NCI-H1105 (cell line): ENCODE measurements at places on chromosomes 7 and 10.

GRCh38 chr7:24334627-24335026, 50.6 kb downstream of the NPY start:
- no peak for DNase-seq

DNA sequence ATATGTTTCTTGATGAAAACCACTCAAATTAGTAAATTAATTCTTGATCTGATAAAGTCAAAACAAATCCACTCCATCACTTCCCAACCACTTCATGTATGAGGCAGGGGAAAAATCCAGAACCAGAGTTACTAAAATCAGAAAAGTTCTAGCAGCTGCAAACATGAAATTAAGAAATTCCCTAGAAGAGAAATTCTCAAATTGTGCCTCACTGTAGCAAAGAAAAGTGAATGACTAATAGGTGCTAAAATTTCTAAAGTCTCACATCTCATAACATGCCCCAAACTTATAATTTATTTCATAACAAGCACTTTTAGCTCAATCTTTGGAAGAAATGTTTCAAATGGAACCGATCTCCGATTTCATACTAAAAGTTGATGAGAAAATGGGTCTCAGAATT, 345.0 kb upstream of the AOAH start:
- no peak for DNase-seq

DNA sequence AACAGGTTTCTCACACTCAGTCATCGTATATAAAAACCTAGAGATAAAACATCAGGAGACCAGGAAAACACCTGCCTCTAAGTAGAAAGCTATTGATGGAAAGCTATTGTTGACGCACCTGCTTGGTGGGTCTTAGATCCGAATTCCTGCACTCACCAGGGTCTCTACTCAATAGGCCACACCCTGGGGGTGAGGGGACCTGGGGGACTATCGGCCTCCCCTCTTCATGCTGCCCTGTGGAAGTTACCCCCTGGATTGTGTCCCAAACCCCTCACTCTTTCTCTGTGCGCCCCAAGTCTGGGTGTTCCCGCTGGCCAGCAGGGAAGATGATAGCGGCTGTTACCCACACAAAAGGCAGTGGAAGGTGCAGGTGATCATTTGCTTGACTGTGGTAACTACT, 313.0 kb downstream of the WDR37 start:
- no peak for DNase-seq

DNA sequence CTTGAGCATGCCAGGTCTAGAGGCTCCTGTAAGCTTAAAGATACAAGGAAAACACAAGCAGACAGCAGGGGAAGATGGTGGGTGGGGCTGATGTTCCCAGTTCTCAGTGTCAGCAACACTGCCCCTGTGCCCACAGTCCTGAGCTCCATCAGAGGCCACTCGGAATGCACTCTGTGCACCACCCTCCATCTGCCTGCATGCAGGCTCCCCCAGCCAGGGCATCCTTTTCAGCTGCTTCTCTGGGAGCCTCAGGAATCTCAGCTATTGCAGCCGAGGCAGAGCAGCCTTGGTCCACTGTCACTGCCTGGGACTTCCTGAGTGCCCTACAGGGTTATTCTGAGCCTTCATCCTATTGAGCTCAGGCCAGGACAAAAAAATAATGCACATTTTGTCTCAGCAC, 22.2 kb downstream of the LBX1 start:
- DNase-seq: no peak

- no peak for DNase-seq
Observed at GRCh38 chr7:99244939-99245338, 27.7 kb upstream of the MYH16 start.

DNA sequence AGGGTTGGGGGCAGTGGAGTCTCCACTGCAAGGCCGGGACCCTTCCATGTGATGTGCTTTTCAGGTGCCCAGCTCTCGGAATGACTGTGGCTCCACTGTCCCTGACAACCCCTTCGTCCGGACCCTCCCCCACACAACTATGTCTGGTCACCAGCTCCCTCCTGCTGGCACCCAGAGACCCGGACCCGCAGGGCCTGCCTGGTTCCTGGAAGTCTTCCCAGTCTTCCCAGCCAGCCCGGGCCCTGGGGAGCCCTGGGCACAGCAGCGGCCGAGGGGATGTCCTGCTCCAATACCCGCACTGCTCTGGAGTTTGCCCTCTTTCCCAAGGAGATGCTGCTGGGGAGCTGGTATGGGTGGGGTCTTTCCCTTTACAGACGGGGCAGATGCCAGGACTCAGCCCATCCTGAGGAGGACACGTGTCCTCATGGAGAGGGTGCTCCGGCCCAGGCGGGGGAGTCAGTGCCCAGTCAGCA, 5.5 kb downstream of the ATP6V0E2 start:
- DNase-seq: no peak

DNA sequence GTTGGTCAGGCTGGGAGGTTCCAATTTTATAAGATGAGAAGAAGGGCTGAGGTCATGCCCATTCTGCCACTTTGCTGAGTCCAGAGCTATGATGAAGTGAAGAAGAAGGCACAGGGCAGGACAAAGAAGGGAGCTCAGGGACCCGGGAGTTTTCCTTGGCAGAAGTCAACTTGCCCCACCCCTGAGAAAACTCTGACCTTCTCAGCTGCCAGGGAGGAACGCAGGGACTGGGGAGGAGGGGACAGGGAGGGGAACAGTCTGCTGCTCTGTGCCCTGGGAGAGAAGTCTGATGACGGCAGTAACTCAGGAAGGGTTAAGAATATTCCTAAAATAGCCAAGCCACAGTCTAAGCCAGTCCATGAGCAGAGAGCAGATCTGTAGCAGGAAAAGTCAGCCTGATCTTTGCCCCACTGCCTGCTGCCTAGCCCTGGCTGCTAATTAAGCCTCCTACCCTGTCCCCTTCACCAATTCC, 11.7 kb downstream of the ADIRF start:
- DNase-seq: no peak

DNA sequence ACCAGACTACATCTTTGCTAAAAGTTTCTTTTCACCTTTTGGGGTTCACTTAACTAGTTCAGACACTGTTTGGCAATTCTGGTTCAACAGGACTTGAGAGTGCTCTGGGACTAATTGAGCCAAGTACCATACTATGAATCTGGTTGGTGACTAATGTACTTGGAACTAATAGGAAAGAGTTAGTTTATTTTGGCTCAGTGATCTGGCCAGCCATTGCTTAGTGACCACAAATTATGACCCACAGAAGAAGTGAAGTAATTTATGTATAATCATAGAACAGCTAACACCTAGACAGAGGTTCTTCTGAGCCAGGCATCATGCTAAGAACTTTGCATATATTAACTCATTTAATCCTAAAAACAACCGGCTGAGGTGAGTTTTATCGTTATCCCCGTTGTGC, 126.5 kb upstream of the JCAD start:
- DNase-seq: no peak

DNA sequence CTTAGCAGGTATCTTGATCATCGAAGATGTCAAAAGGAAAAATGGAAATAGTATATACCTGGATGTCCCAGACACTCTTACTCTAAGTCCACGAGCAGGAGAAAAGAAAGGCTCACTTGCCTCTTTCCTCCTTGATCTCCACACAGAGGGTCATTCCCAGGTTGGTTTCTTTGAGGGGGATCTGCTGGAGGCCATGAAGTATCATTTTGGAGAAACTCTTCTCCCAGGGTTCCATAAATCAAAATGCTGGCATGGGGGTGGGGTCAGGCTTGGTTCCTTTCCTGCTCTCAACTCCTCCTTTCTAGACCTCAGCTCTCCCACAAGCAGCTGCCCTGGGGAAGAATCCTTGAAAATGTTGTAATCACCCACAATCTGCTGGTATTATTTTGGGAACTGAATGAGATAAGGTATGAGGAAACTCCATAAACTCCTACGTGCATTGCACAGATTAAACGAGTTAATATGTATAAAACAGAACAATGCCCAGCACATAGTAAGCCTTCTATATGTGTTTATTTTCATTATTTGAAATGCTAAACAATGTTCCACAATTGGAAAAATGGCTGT, 54.4 kb downstream of the PRKCQ start:
- no peak for DNase-seq

- DNase-seq: peak; percentile 27
Observed at GRCh38 chr7:155959894-155960293, 147.6 kb upstream of the SHH start.

DNA sequence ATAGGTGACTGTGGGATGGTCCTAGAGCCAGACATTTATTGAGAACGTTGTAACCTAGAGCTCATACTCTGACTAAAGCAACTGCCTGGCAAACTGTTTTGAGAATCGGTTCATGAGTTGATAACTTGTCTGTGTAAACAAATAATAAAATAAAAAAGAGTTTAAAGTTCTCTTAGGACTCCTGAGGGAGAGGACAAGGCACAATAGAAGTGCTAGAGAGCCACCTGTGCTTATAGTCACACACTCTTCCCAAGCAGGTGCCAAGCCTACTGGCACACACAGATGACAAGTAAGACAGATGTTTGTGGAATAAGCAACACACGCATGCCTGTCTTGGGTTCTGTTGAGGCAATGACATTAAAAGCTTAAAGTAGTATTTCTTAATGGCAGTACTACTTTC, 7.9 kb downstream of the EDRF1 start:
- DNase-seq: no peak

DNA sequence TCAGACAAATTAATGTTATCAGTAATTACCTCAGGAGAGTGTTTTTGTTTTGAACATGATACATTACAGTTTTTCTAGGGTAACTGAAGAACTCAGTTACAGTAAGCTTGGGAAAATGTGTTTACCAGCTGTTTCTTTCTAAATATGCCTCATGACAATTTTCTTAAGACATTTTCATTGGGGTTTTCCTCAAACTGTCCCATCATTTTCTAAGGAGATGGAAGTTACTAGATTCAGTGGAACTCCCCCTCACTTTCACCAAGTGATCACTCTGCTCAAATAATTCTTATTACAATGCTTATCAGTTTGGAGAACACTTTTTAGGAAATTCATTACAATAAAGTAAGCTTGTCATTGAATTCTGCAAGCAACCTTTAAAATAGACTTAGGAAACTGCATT, 6.4 kb upstream of the SPAG6 start:
- DNase-seq: no peak

GRCh38 chr7:157405914-157406810, 69.4 kb downstream of the DNAJB6 start:
- no peak for DNase-seq

DNA sequence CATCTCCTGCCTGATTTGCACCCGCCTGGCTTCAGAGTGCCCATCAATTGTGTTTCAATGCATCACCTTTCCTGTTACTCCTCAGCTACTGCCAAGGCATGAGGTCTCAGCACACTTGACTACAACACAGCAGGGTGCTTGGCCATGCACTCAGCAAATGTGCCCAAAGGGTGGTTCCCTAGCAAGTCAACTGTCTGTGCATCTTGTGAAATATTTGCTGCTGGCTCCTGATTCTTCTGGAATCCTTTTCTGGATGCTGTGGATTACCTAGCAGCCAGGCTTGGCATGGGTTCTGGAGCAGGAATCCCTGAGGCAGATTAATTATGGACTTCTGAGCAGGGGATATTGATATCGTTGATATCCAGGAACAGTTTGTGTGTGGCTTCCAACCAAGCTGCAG, 662.6 kb upstream of the MGMT start:
- DNase-seq: no peak

GRCh38 chr10:86085136-86085535, 281.5 kb downstream of the GRID1 start:
- DNase-seq: no peak

DNA sequence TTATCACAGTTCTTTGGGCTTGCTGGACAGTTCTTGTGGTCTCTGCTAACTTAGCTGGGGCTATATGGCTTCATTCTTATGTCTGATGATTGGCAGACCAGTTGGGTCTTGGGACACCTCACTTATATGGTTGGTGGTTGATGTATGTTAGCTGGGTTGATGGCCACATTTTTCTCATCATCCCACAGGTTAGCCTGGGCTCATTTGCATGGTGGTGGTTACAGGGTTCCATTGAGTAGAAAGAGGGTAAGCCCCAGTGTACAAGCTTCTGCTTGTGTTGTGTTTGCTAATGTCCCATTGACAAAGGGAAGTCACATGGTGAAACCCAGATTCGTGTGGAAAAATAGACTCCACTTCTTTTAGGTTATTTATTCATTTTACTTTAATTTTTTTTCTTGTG, 40.6 kb downstream of the TMEM60 start:
- no peak for DNase-seq

DNA sequence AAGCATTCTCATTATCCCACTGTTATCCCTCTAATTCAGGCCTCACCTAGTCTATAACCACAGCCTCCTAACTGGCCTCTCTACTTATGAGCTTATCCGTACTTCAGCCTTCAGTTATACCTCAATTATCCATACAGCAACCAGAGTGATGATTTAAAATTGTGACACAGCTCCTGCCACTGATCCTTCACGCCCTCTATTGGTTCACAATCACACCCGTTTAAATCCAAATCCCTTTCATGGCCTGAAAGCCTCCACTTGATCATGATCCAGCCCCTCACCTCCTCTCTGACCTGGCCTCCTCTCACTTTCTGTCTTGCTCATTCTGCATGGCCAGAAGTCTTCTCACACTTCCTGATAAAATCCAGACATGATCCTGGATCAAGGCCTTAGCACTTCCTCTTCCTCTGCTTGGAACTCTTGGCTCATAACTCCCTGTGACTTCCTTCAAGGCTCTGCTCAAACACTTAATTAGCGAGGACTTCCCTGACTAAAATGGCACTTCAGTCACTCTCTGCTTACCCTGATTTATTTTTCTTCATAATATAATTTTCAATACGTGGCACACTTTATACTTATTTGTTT, 19.0 kb upstream of the TMEM26 start:
- no peak for DNase-seq

DNA sequence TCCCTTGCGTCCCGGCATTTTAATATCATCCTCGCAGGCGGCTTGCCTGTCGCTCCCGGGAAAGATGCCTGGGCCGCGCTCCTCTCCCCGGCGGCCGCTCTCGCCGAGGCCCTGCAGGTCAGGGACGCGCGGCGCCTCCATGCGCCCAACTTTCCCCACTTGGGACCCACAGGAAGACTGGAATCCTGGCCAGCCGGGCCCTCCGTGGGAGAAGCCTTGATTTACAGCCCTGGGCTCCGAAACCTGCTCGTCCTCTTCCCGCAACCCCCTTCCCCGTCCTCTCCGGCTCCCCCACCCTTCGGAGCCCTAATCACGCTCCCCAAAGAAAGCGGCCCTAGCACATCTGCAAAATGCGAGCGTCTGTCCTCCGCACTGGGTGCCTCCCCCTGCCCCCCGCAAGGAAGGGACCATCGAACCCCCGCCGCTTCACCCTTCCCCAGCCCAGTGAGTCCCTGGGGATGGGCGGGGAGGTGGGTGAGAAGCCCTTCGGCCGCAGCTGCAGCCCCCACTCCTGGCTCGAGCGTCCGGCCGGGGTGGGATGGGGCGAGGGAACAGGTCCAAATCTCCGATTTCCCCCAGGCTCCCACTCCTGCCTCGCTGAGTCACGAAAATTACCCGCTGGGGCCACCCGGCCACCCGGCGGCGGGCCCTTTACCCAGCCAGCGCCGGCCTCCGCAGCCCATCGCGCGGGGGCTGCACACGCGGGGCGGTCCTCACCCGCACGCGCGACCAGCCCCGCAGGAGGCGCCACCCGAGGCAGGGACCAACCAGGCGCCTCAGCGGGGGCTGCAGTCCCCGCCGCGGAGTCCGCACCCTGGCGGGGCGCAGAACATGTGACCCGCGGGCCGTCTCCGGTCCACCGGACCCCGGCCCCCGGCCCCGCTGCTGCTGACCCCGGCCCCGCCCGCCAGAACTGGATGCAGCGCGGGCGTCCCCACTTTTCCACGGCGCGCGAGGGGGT, 695 bp downstream of the HSPA12A start:
- DNase-seq: no peak
